ENCODE measurements at places on chromosomes 12 and 14.

- no peak for DNase-seq
Observed at GRCh38 chr12:40153432-40153831, 47.6 kb upstream of the SLC2A13 start.

GRCh38 chr14:55898938-55899337 lies 219.3 kb upstream of the PELI2 start:
- no peak for DNase-seq

DNA sequence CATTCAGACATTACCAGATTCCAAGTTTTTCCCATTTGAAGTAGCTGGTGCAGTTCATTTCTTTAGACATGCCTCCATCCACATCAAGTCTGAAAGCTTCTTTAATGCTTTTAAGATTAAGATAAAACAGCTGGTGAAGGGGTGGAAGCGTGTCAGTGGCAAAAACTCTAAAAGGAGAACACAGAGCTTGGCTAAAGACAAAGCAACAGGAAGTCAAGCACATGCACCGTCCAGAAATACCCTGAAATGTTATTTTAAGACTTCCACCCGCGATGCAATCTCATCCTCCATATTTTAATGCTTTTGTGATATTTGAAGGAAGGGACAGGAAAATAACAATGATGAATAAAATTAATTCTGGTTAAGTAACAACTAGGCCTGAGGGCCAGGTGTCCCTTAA lies 31.8 kb downstream of the PPM1H start:
- DNase-seq: no peak

DNA sequence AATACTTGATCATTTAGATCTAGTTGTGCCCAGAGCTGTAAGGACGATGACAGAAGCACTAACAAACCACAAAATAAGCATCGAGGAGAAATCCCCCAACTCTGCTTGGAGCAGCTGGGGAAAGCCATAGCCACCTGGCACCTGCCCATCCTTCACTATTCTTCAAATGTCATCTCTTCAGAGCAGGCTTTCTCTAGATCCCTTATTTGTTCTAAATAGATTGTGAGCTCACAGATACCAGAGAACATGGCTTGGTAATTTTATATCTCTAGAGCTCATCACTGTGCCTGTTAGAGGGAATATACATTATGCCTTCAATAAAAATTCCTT lies 50.9 kb downstream of the GRIP1 start:
- DNase-seq: no peak

DNA sequence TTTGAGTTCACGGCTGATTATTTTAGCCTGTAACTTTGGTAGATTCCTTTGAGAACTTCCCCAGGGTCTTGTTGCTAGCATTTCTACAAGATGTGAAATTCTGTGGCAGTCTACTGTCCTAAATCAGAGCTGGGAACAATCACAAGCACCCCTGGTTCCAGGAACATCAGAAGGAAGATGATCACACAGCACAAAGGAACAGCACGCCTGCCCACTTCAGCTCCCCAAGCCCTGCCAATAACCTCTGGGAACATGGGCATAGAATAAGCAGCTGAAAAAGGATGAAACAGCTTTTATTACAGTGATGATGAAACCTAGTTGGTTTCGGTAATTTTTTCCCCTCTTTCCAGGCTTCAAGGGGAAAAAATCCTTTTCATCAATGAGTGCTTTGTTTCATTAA lies 12.3 kb downstream of the GPR19 start:
- DNase-seq: peak; percentile 31

- DNase-seq: no peak
Observed at GRCh38 chr12:49208676-49209075, 19.8 kb upstream of the TUBA1A start.

DNA sequence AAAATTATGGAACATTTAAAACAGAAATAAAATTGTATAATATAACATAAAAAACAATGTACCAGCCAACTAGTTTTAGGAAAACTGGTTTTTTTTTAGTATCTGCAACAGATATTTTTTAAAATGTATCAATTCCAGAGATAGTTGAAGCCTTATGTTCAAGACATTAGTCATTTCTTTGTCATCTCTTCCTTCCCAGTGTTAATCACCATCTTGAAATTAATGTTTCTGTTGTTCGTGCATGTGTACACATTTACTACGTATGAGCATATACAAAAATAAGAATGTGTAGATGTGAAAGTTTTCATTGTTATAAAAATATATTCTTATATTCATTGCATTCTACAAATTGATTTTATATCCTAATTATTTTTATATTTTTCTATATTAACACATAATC lies 1062.1 kb downstream of the SLC6A15 start:
- DNase-seq: no peak

DNA sequence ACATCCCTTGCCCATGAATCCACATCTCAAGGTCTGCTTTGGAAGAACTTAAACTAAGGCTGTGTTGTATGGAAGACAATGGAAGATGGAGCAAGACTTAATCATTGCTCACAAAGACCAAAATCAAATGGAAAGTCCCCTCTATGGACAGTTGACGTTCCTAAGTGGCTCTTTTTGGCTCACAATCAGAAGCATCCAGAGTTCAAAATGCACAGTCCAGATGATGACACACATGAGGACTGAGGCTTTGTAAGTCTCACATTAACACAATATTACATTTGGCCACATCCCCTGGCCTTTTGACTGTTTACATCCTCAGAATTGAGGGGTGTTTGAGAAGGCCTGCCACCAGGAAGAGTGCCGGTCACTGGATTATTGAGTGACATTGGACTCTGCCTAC lies 122.3 kb upstream of the CPM start:
- no peak for DNase-seq

- DNase-seq: no peak
Observed at GRCh38 chr14:55946231-55946630, 172.0 kb upstream of the PELI2 start.

- DNase-seq: peak; percentile 89
Observed at GRCh38 chr12:53287741-53288216, 7.6 kb upstream of the PFDN5 start.

GRCh38 chr12:107521826-107522355 lies 163.7 kb upstream of the PWP1 start:
- DNase-seq: no peak

- DNase-seq: no peak
Observed at GRCh38 chr12:107767466-107767865, 6.5 kb upstream of the PRDM4 start.

GRCh38 chr12:130677957-130678558 lies 38.0 kb downstream of the RIMBP2 start:
- no peak for DNase-seq

- DNase-seq: no peak
Observed at GRCh38 chr14:31858868-31859267, 218.2 kb upstream of the ARHGAP5 start.

GRCh38 chr14:20857630-20858261 lies 33.4 kb upstream of the RNASE3 start:
- DNase-seq: peak; percentile 87

- DNase-seq: peak; percentile 90
Observed at GRCh38 chr12:44876544-44877410, 662 bp upstream of the NELL2 start.

GRCh38 chr12:122749569-122750332 lies 2.9 kb upstream of the DENR start:
- peak; percentile 70 for DNase-seq

DNA sequence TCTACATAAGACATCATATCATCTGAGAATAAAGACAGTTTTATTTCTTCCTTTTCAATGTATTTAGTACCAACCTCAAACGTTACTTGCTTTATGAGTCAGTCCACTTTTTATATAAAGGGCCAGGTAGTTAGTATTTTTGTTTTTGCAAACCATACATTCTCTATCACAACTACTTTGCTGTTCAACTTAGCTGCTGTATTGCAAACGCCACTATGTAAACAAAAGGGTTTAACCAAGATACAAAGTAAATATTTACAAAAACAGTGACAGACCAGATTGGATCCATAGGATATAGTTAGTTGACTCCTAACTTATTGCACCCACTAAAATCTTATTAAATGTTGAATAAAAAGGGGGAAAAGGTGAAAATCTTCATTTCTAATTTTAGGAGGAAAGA lies 87.7 kb upstream of the FOXG1 start:
- DNase-seq: no peak

DNA sequence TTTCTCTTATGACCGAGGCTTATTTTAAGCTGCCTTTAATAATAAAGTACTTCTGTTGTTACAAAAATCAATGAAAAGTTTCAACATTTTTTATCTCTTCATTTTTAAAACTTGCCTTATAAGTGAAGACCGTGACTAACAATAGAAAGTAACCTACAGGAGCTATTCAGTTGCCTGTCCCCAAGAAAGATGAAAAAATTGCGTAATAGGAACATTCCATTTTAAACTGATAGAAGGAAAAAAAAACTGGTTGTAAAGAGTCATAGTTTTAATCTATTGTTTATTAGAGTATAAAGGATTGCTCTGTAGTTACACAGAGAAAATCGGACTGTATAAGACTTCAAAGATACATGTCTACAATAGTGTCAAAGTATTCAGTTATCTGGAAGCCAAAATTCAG lies 83.3 kb downstream of the DAAM1 start:
- no peak for DNase-seq

DNA sequence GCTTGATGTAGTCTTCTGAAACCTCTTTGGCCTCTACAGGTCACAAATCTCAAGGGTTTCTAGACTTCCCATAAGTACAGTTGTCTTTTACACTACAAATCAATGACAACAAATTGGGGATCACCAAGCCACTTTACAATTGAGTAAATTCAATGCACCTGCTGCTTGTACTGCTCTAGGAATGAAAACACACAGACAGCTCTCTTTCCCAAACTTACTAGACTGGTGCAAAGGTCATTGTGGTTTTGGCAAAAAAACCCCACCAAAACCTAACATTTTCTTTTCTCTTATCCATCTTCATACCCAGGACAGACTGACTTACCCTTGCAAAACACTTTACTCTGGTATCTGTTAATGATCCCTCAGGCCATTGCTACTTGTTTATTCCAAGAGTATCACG lies 2.7 kb downstream of the M6PR start:
- no peak for DNase-seq

GRCh38 chr12:103288016-103288415 lies 207.8 kb downstream of the C12orf42 start:
- DNase-seq: peak; percentile 7

GRCh38 chr12:63811334-63811733 lies 31.6 kb downstream of the RXYLT1 start:
- DNase-seq: no peak

GRCh38 chr12:15346488-15346887 lies 24.2 kb downstream of the PTPRO start:
- DNase-seq: no peak

DNA sequence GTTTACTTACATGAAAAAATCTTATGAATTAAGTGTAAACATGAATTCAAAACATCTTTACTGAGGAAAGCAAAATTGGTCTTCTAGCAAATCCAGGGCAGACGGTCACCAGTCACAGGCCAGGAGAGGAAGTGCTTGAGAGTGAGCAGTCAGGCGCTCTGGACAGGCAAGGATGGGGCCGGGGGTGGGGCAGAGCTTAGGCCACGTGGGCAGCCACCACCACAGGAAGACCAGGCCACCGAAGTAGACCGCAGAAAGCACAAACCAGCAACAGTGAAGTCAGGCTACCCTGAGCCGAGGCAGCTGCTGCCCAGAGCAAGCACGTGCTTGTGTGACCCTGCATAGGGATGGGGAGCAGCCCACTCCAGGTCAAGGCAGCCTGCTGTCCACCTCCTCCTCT lies 33.5 kb downstream of the SLC6A12 start:
- DNase-seq: no peak

All from GM23338 (cell line).